ENCODE measurements at places on chromosomes 6 and 20.

DNA sequence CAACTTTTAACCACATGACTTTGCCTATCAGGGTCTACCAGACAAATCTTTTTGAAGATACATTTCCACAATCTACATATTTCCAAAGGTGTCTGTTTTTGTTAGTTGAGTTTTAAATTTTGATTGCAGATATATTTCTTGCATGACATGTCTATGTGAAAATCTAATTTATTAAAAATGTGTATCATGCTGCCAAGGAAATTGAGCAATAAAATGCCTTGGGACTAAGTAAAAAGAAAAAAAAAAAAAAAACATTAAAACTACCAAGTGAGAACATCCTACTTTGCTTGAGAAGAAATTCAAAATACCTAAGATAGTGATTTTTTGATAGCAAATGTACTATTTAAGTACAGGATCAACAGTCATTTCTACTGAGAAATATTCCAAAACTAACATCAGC, 17.7 kb downstream of the SLC17A5 start:
- no peak for DNase-seq

DNA sequence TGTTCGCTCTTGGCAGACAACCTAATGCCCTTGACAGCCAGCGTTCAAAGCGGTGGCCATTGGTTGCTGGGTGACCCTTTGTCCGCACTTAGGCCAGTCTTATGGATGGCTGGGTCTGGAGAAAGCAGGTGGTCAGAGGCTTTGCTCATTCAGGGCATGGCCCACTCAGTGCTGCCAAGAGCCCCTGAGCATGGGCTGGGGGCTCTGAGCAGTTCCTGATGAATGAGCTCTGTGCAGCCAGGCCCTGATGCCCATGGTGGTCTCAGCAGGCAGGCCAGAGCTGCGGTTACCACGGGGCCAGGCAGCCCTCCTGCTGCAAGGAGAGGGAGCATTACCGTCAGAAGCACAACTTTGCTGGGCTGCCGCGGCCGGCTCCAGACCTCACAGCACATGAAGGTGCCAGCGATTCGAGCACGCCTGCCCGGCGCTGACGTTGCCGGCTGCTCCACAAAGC, 36.3 kb downstream of the CDH4 start:
- no peak for DNase-seq

DNA sequence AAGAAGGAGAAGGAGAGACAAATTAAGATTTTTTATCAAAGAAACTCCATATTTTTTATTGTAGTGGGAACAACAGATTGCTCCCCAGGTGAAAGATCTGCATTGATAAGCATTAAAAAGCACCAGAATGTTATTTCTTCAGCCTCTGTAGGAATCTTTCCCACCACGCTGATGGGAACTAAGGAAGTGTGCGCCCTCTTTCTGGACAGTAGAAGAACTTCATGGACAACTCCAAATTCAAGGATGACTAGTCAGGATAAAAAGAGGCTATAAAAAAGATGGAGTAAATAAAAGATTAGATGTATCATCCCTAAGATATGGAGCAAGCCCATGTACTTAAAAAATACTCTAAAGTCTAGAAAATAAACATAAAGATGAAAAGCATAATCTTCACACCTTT, 45.8 kb upstream of the PAK5 start:
- DNase-seq: no peak

GRCh38 chr6:167643716-167644115, 183.0 kb upstream of the AFDN start:
- no peak for DNase-seq

DNA sequence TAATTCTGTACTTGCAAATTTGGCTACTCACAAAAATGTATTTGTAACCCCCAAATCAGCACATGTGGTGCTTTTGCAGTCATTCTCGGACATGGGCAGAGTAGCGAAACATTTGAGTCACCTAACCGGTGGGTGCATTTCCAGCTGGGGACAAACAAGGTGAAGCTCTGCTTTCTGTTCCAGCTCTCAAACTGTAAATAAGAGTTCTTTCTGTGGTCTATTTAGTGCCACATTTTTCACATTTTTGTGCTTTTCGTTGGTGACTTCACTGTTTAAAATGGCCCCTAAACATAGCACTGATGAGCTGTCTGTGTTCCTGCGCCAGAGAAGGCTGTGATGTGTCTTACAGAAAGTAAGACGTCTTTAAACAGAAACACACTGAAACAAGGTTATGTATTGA, 244.5 kb downstream of the CDC5L start:
- no peak for DNase-seq

- DNase-seq: no peak
Measured at GRCh38 chr6:45436544-45437438, 59.1 kb upstream of the SUPT3H start.

GRCh38 chr6:134657751-134658527, 292.0 kb downstream of the ALDH8A1 start:
- DNase-seq: no peak

GRCh38 chr6:129239825-129240491, 357.0 kb downstream of the LAMA2 start:
- no peak for DNase-seq

DNA sequence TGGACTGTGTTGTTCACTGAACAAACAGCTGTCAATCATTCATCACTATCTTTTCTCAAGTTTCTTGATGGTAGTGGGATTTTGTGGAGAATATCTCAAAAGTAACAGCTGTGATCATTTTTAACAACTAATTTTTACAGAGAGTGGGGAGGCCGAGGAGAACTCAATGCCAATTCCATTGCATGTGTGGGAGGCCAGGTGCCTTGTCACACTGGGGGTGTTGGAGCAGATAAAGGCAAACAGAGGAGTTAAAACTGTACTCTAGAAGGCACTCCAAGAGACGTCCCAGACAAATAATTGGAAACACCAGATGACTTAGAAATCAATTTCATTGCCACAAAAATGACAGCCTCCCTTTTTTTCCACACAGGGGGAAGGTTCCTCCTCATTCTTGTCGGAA, 267.2 kb upstream of the PLCB4 start:
- no peak for DNase-seq

- no peak for DNase-seq
Measured at GRCh38 chr6:99119109-99120031, 171.6 kb upstream of the FBXL4 start.

GRCh38 chr6:146200176-146200575, 171.3 kb downstream of the GRM1 start:
- DNase-seq: no peak

DNA sequence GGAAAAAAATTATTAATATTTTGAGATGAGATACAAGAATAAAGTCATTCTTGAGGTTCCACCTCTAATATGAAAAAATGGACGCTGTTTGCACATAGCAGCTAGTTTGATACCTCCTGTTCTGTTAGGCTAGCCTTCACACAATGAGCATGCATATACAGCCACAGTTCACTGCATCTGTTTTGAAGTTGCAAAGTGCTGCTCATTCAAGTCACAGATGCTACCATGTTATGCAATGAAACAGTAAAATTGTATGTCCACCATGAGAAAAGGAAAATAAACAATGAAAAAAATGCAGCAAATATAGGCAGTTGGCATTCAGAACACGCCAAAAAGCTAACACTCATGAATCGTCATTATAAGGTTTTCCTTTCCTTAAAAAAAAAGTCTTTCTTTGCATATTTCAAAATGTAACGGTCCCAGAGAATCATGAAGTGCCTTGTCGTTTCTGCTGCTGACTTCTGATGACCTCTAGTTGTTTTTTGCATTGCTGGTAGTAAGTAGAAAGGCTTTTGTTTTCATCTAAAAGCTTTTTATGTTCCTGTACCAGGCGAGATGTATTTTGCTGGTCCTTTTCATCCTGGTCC, 70.7 kb downstream of the MAP3K7 start:
- no peak for DNase-seq

All from HS-27A (cell line).